ENCODE measurements at places on chromosomes 6 and 20. TPM values are rescaled to one million over a fixed set of nuclear protein-coding genes. Genes with fewer than 3 reads are reported as not detected.

DNA sequence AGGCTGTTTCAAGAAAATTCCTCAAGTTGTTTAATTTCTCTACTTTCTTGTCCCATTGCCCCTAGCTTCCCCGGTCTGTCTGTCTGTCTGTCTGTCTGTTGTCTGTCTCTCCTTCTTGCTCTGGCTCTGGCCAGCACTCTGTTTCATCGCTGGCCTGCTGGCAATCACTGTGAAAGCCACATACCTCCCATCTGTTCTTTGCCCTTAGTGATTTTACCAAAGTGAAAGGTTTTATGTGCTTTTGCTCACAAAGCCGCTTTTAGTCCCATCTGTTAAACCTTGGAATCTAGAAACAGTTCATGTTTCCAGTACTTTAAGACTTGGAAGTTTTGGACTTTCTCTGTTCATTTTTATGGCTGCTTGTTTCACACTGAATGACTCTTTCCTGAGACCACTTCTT is 87.8 kb upstream of the EXOC2 start:
- DNase-seq = no peak
- H3K4me3 ChIP-seq = no peak overlapping the region
- H3K27me3 ChIP-seq = no peaks in the 10 kb centered on the region
- H3K4me1 ChIP-seq = no peaks in the 10 kb centered on the region

The CLIC5 gene
- total RNA-seq = not detected

DNA sequence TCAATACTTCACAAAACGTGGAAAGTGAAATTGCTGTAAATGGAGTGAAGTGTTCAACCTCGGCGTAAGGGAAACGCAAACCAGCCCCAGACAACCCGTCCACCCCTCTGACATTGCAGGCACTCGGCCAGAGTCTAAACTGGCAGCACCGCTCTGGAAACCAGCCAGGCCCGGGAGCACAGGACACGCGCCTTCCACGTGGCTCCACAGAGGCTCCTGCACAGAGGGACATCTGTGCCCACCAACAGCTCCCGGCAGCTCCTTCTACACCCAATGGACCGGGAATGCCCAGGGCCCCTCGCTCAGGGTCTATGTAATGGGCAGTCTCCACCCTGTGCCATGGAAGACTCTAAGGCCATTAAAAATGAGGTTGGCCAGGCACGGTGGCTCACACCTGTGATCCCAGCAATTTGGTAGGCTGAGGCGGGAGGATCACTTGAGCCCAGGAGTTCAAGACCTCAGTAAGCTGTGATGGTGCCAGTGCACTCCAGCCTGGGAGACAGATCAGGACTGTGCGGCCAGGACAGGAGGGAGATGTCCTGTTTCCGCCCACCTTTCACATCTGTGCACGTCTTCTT is 3.4 kb upstream of the HELZ2 start:
- DNase-seq = no peak
- H3K36me3 ChIP-seq = no peaks in the 10 kb centered on the region
- H3K27ac ChIP-seq = no peak overlapping the region
- H3K27me3 ChIP-seq = peaks cover 9% of the 10 kb centered on the region

DNA sequence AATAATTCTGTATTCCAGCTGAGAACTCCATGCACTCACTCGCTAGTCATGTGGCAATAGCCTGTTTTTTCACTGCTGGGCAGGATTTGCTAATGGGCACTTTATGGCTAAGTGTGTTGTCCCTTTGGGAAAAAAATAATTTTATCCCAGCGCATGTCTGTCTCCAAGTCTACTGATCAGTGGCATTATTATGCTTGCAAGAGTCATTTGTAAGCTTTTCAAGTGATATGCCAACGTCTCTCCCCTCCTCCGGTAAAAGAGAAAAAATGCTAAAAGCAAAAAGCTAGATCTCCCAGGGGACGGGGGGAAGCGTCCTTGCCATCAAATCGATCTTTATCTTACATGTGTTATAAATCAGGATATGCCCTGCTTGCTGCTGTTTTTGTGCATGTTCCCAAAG is 407.7 kb downstream of the CDH26 start:
- no peak for DNase-seq
- H3K27ac ChIP-seq = no peak overlapping the region
- H3K36me3 ChIP-seq = no peaks in the 10 kb centered on the region
- no peaks in the 10 kb centered on the region for H3K4me1 ChIP-seq

GRCh38 chr20:58486207-58486606 is 29.0 kb downstream of the APCDD1L start:
- DNase-seq = no peak
- peaks cover 7% of the 10 kb centered on the region for H3K4me1 ChIP-seq
- H3K27ac ChIP-seq = no peak overlapping the region
- H3K36me3 ChIP-seq = no peaks in the 10 kb centered on the region

The SULF2 gene
- total RNA-seq = 24.0 TPM

DNA sequence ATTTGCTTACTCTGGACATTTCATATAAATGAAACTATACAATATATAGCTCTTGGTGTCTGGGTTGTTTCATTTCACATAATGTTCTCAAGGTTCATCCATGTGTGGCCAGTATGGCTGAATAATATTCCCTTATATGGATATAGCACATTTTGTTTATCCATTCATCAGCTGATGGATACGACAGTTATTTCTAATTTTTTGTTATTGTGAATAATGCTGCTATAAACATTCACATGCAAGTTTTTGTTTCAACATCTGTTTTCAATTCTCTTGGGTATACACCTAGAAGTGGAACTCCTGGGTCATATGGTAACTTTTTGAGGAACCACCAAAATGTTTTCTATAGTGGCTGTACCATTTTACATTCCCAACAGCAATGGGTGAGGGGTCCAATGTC is 101.1 kb downstream of the CDK19 start:
- DNase-seq = no peak
- H3K36me3 ChIP-seq = peaks cover 3% of the 10 kb centered on the region
- no peak overlapping the region for H3K27ac ChIP-seq
- H3K4me3 ChIP-seq = no peak overlapping the region

GRCh38 chr20:51360451-51361201 is 181.9 kb downstream of the NFATC2 start:
- H3K4me3 ChIP-seq = no peak overlapping the region
- no peak for DNase-seq
- H3K27me3 ChIP-seq = no peaks in the 10 kb centered on the region
- no peaks in the 10 kb centered on the region for H3K36me3 ChIP-seq
- H3K4me1 ChIP-seq = no peaks in the 10 kb centered on the region
- H3K27ac ChIP-seq = no peak overlapping the region

GRCh38 chr20:10916312-10916711 is 242.5 kb upstream of the JAG1 start:
- no peaks in the 10 kb centered on the region for H3K36me3 ChIP-seq
- H3K27me3 ChIP-seq = no peaks in the 10 kb centered on the region
- no peaks in the 10 kb centered on the region for H3K4me1 ChIP-seq
- no peak for DNase-seq

The TBC1D32 gene
- 18.9 TPM for total RNA-seq

- no peak overlapping the region for H3K27ac ChIP-seq
- no peak for DNase-seq
- no peaks in the 10 kb centered on the region for H3K27me3 ChIP-seq
- H3K36me3 ChIP-seq = no peaks in the 10 kb centered on the region
- H3K4me1 ChIP-seq = peaks cover 26% of the 10 kb centered on the region
Measured at GRCh38 chr6:157036245-157036711, 259.1 kb downstream of the ARID1B start.

DNA sequence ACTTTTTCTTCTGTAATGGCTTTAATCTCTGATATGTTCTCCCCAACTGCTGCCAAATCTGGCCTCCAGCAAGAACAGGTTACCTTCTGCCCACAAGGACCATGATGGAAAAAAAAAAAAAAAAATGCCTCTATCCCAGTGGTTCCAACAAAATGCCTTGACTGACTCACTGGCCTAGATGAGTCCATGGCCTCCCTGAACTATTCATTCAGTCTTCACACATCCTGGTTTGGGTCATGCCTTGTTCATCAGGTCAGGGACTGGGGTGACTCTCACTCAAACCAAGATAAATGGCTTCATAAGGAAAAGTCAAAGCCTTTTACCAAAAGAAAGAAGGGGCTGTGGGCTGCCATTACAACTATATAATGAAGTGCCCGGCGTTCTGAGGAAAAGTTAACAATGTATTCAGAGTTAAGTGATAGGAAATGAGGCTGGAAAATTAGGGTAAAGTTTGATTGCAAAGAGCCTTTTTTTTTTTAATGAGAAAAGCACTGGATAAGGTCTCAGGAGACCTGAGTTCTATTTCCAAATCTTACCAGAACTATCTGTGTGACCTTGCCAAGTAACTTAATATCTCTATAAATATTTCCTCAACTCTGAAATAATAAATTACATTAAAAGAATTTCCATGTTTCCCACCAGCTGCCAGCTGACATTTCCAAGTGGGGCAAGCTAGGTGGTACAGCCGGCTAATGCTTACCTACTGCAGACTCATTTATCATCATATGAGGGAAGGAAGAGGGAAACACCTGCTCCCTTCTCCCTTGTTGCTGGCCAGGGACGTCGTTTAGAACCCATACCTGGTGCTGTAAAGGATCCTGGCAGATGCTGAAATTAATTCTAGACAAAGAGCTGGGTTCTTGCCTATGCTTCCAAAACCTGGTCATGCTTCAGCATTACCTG is 380.0 kb upstream of the MARCKS start:
- no peaks in the 10 kb centered on the region for H3K36me3 ChIP-seq
- no peak for DNase-seq
- no peaks in the 10 kb centered on the region for H3K27me3 ChIP-seq
- no peaks in the 10 kb centered on the region for H3K4me1 ChIP-seq
- H3K27ac ChIP-seq = no peak overlapping the region

DNA sequence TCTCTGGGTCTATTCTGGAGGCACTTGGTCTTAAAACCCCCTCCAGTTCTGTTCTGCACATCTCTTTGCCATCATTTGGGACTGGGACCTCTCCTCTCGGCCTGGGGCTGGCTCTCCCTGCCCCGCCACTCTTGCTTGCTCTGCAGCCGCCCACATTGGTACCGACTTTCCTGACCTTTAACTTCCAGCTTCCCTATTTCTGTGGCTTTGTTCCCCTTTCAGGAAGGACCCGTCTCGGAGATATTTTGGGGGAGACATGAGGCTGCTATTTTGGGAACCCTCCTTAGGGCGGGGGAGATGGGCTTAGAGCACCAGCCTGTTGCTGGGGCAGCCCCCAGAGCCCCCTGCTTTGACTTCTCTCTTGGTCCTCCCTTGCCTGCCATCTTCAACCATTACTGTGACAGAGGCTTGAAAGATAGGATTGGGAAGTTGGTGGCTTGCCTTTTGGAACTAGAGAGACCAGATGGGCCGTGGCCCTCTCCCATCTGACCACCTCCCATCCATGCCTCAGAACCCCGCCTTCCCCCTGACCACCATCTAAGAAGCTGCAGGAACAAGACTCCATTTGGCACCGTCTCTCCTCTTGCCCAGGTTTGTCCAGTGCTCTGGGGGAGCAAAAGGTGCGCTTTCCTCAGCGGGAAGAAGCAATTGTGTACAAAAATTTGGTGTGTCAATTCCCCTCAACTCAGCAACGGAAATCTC is 914 bp downstream of the TREM2 start:
- no peaks in the 10 kb centered on the region for H3K27me3 ChIP-seq
- no peak for DNase-seq
- H3K36me3 ChIP-seq = no peaks in the 10 kb centered on the region
- H3K4me3 ChIP-seq = no peak overlapping the region
- H3K4me1 ChIP-seq = no peaks in the 10 kb centered on the region

The AKAP12 gene
- 60.8 TPM for total RNA-seq

The PMEPA1 gene
- 0.03 TPM for total RNA-seq

The PEX7 gene
- 16.9 TPM for total RNA-seq

DNA sequence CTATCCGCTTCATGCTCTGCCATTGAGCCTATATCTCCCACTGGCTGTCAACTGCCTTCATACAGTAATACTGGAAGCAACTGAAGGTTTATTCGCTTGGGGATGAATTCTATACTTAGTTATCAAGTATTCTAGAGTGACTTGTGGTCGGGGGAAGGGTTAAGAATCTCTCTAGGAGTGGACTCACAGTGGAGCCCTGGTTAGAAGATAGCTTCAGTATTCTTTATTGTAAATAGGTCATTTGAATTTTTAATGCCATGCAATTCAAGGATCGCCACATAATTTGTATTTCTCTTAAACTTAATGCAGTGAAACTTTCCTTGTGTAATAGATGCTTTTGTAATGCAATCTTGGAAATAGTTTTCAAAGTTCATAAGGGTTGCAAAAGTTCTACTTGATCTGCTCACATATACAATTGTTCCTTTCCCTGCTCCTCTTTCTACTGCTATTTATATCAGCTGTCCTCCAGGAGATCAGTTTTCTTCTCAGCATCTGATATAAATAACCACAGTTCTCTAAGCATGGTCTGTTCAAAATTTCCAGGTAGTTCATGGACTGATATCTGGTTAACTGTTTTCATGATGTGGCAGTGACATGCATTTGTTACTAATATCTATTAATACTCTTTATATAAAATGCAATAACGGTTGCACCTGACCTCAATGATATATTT is 120.3 kb downstream of the KCNQ5 start:
- DNase-seq = no peak
- no peak overlapping the region for H3K4me3 ChIP-seq
- no peaks in the 10 kb centered on the region for H3K4me1 ChIP-seq
- no peaks in the 10 kb centered on the region for H3K36me3 ChIP-seq
- H3K27me3 ChIP-seq = no peaks in the 10 kb centered on the region

DNA sequence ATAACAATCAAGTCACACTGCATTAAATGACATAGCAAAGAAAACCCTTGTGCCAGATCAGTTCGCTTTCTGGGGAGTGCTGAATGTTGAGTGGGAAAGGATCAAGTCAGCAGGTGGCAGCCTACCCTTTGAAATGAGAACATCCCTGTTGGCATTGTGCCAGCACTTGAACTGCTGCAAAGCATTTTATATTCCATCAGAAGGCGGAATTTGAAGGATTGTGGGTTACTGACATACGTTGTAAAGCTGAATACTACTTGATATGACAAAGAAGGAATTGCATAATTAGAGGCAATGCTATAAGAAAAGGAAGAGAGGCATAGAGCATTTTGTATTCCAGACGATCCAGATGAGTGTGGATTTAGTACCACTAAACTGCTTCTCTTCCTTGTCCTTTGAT is 26.5 kb downstream of the BCKDHB start:
- H3K27me3 ChIP-seq = no peaks in the 10 kb centered on the region
- DNase-seq = peak; percentile 47
- H3K4me1 ChIP-seq = no peaks in the 10 kb centered on the region
- no peak overlapping the region for H3K27ac ChIP-seq
- H3K36me3 ChIP-seq = peaks cover 10% of the 10 kb centered on the region

All from neural progenitor cell (in vitro differentiated cells).